ENCODE measurements at places on chromosomes 12 and 14. TPM values are rescaled to one million over a fixed set of nuclear protein-coding genes. Genes with fewer than 3 reads are reported as not detected.

Gene HSP90B1
- 156 TPM for total RNA-seq

DNA sequence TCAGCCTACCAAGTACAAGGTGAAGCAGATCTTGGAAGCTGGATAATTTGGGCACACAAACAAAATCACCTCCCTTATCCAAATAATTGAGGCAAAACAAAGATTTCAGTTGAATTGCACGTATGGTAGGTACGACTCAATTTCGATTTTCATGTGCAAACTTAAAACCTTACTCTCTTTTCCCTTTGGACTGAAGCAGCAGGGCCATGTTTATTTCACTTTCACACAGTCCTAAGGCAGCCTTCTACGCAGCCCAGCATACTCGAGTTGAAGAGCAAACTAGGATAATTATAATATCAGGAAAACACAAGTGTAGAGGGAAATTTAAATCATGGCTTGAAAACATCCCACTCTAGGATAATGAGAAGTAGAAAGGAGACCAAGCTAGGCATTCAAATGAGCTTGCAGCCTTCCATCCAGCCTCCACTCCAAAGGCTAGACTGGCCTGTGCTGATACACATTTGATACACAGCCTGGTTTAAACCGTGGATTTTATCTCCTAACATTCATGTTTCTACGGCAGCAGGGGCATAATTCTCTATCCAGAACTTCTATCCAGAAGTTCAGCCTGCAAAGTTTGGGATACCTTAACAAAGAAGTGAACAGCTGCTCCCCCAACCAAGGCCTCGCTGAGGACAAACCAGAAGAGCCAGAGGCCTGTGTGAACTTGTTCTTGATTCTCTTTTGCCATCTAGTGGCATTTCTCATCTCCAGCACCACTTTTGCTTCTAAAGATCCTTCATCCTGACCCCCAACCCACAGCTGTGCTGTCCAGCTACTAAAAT, 2.4 kb upstream of the RNASE7 start:
- peak overlapping the region; percentile 73 for H3K27ac ChIP-seq
- H3K27me3 ChIP-seq: no peaks in the 10 kb centered on the region
- H3K4me3 ChIP-seq: no peak overlapping the region

DNA sequence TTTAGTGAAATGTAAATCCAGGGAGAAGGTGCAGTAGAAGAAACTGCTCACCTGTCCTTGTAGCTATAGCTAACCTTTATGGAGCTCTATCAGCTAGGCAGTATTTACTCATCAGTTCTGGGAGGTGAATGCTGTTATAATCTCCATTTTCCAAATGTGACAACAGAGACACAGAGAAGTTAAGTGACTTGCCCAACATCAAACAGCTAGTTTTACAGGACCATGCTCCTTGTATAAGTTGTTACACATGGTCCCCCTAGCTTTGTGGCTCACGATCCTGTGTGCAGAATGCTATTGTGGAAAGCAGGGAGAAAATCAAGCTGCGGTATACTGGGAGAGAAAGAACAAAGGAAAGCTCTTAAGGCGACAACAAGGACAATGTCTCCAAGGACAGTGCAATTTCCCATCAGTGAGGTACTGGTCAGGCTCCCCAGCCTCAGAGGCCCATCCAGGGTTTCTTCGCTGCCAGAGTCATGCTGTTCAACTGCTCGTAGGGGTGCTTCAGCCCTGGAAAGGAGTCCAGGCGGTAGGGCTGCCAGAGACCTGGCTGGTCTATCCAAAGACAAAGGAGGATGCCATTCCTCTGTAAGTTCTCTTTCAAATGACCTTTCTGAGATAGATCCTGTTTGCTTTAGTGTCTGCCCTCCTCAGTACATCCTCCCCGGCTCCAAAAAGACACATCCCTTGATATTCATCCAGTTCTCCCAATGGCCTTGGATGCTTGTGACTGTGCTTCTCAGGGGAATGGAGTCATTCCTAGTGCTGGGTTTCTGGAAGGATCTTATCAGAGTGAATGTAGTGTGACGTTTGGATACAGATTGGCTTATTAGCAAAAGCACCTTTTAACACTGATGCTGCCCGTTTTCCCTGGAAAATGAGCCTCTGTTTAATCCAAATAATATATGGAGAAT, 95.5 kb downstream of the ARF6 start:
- H3K4me3 ChIP-seq: no peak overlapping the region
- H3K4me1 ChIP-seq: peaks cover 3% of the 10 kb centered on the region
- no peak overlapping the region for H3K27ac ChIP-seq
- H3K27me3 ChIP-seq: no peaks in the 10 kb centered on the region
- no peak for DNase-seq

GRCh38 chr14:22598896-22599244, 770 bp downstream of the ABHD4 start:
- peak overlapping the region; percentile 77 for H3K4me3 ChIP-seq
- peaks cover 21% of the 10 kb centered on the region for H3K4me1 ChIP-seq
- H3K27me3 ChIP-seq: no peaks in the 10 kb centered on the region
- no peak for DNase-seq
- peak overlapping the region; percentile 83 for H3K27ac ChIP-seq
- peaks cover 25% of the 10 kb centered on the region for H3K36me3 ChIP-seq

DNA sequence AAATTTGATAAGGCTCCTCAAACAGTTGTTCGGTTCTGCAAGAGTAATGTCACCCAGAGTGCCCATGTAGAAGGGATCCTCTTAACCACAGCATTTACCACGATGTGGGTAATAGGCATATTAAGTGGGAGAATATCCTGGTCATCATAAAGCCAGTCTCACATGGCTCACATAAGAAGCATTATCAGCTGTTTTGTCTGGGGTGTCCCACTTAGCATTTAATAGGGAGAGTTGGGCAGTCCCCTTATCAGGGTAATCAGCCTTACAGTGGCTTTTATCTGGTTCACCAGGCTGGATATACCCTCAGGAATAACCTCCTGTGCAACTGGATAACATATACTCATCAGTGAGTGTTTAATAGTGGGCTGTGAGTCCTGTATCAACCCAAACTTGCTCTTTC, 12.9 kb upstream of the TMEM263 start:
- no peak overlapping the region for H3K27ac ChIP-seq
- H3K4me1 ChIP-seq: no peaks in the 10 kb centered on the region
- H3K4me3 ChIP-seq: no peak overlapping the region
- DNase-seq: no peak
- no peaks in the 10 kb centered on the region for H3K36me3 ChIP-seq
- H3K27me3 ChIP-seq: no peaks in the 10 kb centered on the region

- no peak overlapping the region for H3K4me3 ChIP-seq
- H3K27ac ChIP-seq: no peak overlapping the region
- H3K27me3 ChIP-seq: no peaks in the 10 kb centered on the region
- H3K36me3 ChIP-seq: no peaks in the 10 kb centered on the region
These were observed 252.2 kb upstream of the ATP2B1 start for GRCh38 chr12:89960607-89961394.

Gene ACOT6
- not detected for total RNA-seq

DNA sequence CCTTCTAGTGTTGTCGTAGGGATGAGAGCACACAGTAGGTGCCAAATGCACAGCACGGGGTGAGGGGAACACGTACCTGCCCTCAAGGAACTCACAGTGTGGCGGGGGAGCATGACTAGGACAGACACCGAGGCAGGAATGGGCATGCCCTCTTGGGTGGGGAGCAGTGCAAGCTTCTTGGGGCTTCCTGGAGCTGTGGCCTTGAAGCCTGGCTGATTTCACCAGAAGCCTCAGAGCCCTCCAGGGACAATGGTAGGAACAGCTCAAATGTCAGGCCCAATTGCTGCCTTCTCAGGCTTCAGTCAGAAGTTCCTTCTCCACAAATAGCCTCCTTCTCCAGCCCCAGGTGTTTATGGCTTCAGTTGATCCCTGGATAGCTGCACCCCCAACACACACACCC, 43.4 kb downstream of the TEAD4 start:
- H3K4me3 ChIP-seq: no peak overlapping the region
- H3K4me1 ChIP-seq: no peaks in the 10 kb centered on the region
- no peaks in the 10 kb centered on the region for H3K27me3 ChIP-seq
- no peak overlapping the region for H3K27ac ChIP-seq
- DNase-seq: no peak

- peak overlapping the region; percentile 76 for H3K27ac ChIP-seq
- peak overlapping the region; percentile 19 for H3K4me3 ChIP-seq
- H3K27me3 ChIP-seq: no peaks in the 10 kb centered on the region
- no peak for DNase-seq
These were observed 8.4 kb upstream of the INF2 start for GRCh38 chr14:104680806-104681688.

DNA sequence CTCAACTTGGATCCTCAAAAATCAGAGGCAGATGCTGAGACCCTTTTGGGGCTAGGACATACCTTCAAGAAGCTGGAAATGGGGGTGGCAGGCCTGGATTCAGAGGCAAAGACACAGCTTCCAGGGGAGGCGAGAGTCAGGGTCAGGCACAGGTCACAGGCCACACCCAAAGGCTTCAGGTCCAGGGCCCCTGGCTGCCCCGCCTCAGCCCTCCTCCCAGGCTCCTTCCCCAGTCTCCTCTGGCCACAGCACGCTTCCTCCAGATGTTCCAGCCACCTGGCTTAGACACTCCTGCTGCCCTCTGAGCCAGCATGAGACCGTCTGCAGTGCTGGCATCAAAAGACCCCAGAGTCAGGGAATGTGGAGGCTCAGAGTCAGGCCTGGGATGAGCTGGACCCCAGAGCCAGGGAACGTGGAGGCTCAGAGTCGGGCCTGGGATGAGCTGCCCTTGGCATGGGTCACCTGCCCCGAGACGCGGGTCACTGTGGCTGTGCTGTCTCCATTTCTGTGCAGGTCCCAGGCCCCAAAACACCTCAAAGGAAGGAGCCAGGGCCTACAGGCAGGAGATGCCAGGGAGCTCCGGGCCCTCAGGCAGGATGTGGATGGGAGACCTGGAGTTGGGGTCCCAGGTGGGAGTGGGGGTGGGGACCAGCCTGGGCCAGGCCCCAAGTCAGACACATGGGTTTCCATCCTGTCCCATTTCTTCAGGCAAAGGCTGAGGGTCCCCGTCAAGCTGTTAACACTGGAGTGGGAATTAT, 58.9 kb downstream of the DIO3 start:
- no peaks in the 10 kb centered on the region for H3K27me3 ChIP-seq
- H3K4me1 ChIP-seq: no peaks in the 10 kb centered on the region
- DNase-seq: no peak
- H3K4me3 ChIP-seq: no peak overlapping the region
- no peak overlapping the region for H3K27ac ChIP-seq

DNA sequence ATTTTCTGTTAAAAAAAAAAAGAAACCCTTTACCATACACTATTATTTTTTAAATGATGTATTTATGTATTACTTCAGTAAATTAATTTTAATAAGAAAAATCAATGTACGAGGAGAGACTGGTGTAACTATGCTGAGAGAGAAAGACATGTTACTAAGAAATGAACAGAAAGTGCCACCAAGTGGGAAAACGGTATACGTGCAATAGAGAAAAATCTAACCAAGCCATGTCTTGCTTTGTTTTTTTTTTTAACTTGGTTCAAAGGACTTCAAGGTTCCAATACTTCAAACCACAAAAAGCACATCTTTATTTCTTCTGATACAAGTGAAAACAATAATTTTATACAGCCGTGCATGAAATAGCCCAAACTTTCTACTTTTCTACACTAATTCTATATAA, 22.9 kb downstream of the NDUFA12 start:
- DNase-seq: no peak
- H3K4me3 ChIP-seq: no peak overlapping the region
- peaks cover 2% of the 10 kb centered on the region for H3K36me3 ChIP-seq
- no peaks in the 10 kb centered on the region for H3K27me3 ChIP-seq

Gene CCNT1
- total RNA-seq: 31.9 TPM

- no peaks in the 10 kb centered on the region for H3K4me1 ChIP-seq
- no peaks in the 10 kb centered on the region for H3K27me3 ChIP-seq
- no peak overlapping the region for H3K4me3 ChIP-seq
- DNase-seq: no peak
These were observed 65.0 kb downstream of the SERPINA3 start for GRCh38 chr14:94677213-94677612.

DNA sequence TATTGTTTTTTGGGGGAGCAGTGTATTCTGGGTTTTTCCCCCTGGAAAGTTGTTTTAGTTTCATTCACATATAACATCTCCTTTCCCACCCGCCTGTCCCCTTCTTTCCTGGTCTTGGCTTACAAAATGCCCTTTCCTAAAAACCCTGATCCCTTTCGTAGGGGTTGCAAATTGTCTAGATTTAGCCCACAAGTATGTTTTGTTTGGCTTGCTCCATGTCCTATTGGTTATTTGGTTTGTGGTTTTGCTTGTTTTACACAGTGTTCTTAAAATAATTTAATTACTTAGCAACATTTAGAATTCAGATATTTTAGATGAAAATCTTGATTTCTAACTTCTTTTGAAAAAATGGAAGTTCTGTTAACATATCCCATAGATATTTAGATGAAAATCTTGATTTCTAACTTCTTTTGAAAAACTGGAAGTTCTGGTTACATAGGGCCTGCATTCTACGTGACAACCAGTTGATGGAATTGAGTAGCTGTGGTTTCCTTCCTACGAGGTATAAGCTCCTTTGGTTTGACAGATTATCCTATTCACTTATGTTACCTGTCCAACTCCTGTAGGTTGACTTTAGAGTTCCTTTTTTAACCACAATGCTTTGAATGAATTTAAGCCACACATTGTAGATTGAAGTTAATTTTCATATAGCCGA, 89.2 kb upstream of the TMEM263 start:
- H3K27me3 ChIP-seq: no peaks in the 10 kb centered on the region
- no peak for DNase-seq
- no peak overlapping the region for H3K27ac ChIP-seq
- no peaks in the 10 kb centered on the region for H3K36me3 ChIP-seq

- no peak for DNase-seq
- no peaks in the 10 kb centered on the region for H3K27me3 ChIP-seq
- no peak overlapping the region for H3K27ac ChIP-seq
- no peaks in the 10 kb centered on the region for H3K36me3 ChIP-seq
- H3K4me1 ChIP-seq: peaks cover 31% of the 10 kb centered on the region
These were observed 1.5 kb downstream of the UBE2N start for GRCh38 chr12:93440043-93440835.

Gene ZNF140
- 7.4 TPM for total RNA-seq

DNA sequence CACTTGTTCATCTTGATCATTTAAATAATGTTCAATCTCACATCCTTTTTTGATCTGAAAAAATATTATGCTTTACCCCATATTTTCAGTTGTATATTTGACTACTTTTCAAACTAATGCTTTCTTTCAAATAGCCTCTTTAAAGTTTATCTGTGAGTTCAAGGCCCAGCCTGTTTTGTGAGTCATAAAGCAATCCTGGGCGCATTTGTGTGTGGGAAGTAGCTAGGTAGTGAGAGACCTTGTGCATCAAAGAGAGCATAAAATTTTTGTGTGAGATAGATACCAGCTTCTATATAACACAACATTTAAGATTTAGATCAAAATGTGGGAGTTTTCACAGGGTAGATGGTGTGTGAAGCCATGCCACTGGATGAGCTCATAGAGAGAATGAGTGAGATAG, 405.6 kb downstream of the NAV3 start:
- H3K27me3 ChIP-seq: no peaks in the 10 kb centered on the region
- no peak overlapping the region for H3K27ac ChIP-seq
- no peak overlapping the region for H3K4me3 ChIP-seq
- DNase-seq: no peak
- H3K4me1 ChIP-seq: no peaks in the 10 kb centered on the region
- no peaks in the 10 kb centered on the region for H3K36me3 ChIP-seq

Gene ENDOU
- 22.9 TPM for total RNA-seq

Gene NPFF
- total RNA-seq: not detected

Data from suprapubic skin (tissue), 4 donors.